ENCODE measurements at places on chromosomes 3 and 15. TPM values are rescaled to one million over a fixed set of nuclear protein-coding genes. Genes with fewer than 3 reads are reported as not detected.

- no peak for DNase-seq
Measured at GRCh38 chr15:69529961-69530633, 77.5 kb downstream of the RPLP1 start.

DNA sequence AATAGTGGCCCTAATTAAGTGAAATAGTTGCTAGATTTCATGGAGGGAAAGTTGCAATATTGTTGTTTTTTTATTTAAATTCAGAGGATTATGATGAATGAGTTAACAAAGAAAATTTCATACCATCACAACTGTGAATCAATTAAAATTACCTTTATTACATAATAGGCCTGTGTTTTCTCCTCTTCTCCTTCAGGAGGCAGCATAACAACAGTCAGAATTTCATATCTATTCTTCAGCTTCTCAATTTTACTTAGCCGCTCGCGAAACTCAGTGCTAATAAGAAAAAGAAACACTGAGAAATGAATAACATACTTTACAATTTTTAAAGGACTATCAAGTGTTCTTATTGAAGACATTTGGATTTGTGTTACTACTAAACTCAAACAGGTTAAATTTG lies 29.4 kb downstream of the TTC14 start:
- no peak for DNase-seq

- no peak for DNase-seq
Measured at GRCh38 chr15:58331560-58331912, 100.3 kb upstream of the LIPC start.

SLC2A2 gene
- total RNA-seq: 0.13 TPM

SNX22 gene
- total RNA-seq: 2.3 TPM

Data from Panc1 (cell line).